Right atrium auricular region (tissue), 2 donors: ENCODE measurements at places on chromosomes 11 and 22. TPM values are rescaled to one million over a fixed set of nuclear protein-coding genes. Genes with fewer than 3 reads are reported as not detected.

GRCh38 chr11:66920978-66921784, 37.0 kb downstream of the PC start:
- no peak for DNase-seq

DNA sequence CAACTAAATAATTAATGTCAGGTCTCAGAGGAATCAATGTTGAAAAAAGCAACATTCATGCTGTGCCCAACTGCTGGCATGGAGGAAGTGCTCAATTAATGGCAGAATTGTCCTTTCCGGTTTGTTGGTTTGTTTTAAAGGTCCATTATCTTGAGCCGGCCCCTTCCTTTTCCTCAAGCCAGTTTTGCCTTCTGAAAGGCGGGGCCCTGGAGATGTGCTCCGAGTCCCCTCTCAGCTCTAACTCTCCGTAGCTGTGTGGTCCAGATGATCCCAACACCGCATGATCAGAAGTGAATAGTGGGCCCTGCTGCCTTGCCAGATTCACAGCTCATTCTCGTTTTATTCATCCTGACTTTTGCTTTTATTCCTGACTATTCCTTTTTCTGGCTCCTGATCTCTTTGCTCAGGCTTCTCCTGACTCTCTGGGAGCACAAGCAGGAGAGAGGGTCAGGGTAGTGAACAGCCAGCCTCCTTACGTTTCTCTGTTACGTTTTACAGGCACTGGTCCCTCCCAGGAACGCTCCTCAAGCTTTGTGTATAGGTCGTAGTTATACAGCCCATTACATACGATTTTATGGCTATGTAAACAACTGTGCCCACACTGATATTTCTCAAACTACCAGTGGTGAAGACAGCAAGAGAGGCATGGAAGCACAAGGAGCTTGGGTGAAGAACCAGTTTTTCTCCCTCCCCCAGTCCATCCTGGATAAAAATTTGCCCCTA, 265.9 kb downstream of the LARGE1 start:
- DNase-seq, result no peak

DNA sequence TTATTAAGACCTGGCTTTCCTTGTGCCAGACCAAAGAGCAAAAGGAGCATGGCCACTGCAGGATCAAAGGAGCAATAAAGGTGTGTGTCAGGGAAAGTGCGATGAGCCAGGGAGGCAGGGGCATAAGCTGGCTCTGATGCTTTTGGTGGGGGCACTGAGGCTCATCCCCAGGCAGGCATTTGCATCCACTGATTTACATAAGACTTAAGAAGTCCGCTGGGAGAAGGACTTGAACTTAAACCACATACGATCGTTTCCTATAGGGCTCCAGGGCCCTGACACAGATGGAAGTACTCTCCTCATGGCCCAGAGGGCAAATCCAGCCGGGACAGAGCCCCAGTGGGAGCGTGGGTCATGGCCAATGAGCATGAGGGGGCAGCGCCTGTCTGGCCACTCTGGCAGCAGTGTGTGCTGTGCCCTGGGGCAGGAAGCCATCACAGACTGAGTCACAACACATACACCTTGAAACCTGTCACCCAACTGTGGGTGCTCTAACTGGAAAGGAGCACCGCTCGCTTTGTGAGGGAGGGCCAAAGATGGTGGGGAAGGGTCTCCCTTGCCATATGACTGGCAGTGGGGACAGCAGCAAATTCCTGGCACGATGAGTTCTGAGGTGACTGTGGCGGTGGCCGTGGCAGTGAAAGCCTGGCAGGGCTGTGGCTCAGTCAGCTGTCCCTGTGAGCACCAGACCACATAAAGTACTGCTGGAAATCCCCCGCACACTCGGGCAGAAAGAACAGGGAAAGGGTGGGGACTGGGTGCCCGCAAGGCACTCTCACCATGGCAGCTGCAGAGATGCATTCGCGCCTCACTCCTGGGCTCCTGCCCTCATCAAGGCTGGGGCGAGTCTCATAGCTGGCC, 79.4 kb upstream of the LMO1 start:
- DNase-seq, result no peak

GRCh38 chr22:42090596-42091454, at the start of gene NDUFA6:
Gene NDUFA6, minus strand, starts transcription at chr22:42090772. Its CDS starts 28 bp downstream, at chr22:42090744.
- DNase-seq, result peak; percentile 100

- DNase-seq, result peak; percentile 81
Measured at GRCh38 chr11:65317025-65317786, 2.5 kb downstream of the CDC42EP2 start.

- DNase-seq, result no peak
Measured at GRCh38 chr11:86571273-86571948, 101.0 kb downstream of the ME3 start.

GRCh38 chr11:76347466-76347865, 33.5 kb downstream of the THAP12 start:
- no peak for DNase-seq

DNA sequence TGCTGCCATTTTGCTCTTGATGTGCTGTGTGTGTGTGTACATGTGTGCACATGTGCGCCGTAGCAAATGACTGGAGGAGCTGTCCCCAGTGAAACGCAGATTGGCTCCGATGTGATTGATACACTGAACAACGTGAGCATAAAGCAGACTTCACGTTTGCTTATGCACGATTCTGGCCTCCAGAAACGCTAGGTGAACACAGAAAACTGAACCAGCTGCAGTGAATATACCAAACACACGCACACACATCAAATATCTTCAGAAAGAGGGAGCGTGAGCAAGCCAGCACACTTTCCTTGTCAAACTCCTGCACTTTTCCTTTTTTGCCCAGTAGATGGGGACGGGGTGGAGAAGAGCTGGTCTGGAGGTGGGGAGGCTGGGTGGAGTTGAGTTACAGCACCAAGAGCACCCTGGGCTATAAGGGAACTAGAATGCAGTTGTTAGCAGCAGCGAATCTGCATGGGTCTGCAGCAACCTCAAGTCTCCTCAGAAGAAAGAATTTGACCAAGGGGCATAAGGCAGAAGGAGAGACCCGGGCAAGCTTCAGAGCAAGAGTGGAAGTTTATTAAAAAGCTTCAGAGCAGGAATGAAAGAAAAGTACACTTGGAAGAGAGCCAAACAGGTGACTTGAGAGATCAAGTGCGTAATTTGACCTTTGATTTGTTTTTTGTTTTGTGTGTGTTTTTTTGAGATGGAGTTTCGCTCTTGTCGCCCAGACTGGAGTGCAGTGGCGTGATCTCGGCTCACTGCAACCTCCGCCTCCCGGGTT, 77.8 kb upstream of the CADM1 start:
- DNase-seq, result no peak

DNA sequence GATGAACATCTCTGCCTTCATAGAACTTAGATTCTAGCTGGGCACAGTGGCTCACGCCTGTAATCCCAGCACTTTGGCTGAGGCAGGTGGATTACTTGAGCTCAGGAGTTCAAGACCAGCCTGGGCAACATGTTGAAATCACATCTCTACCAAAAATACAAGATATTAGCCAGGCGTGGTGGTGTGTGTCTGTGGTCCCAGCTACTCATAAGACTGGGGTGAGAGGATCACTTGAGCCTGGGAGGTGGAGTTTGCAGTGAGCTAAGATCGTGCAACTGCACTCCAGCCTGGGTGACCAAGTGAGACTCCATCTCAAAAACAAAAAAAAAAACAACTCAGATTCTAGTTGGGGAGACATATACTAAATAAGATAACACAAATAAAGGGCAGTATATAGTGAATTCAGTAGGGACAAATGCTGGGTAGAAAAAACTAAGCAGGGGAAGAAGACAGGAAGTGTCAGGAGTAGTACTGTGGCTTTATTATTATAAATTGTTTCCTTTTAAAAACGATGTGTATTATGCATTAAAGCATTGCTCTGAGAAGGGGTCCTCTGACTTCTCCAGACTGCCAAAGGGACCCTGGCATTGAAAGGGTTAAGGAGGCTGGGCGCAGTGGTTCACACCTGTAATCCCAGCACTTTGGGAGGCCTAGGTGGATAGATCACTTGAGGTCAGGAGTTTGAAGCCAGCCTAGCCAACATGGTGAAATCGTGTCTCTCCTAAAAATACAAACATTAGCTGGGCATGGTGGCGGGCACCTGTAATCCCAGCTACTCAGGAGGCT, 46.7 kb downstream of the PACS1 start:
- no peak for DNase-seq

GRCh38 chr22:38417252-38418060, 37.5 kb downstream of the KCNJ4 start:
- DNase-seq, result no peak

ESAM gene
- total RNA-seq, result 64.6 TPM

NLRP6 gene
- total RNA-seq, result 0.20 TPM

FOLR1 gene
- total RNA-seq, result not detected
